Fibroblast of skin of back (primary cell): ENCODE measurements at places on chromosomes 13 and 19.

GRCh38 chr13:26186995-26187394 lies 35.1 kb downstream of the RNF6 start:
- no peak for DNase-seq

DNA sequence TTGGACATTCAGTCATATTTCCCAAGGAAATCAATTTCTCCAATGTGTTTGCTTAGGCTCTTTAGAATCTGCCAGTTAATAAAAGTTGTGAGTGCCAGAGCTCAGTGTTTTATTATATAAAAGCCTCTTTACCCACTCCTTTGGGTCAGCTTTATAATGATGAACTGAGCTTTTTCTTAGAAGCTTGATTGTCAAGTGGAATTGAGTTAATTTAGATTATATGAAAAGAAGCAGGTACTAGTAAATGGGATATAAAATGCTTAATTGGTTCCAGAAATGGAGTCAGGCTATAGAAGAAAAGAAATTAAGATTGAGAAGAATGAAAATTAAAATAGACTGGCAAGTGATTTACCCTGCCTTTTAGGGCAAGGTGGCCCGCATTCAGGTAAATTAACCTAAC lies 363.2 kb downstream of the SLITRK6 start:
- DNase-seq: no peak

- no peak for DNase-seq
These were observed 287.5 kb downstream of the ATP8A2 start for GRCh38 chr13:25659091-25659795.

DNA sequence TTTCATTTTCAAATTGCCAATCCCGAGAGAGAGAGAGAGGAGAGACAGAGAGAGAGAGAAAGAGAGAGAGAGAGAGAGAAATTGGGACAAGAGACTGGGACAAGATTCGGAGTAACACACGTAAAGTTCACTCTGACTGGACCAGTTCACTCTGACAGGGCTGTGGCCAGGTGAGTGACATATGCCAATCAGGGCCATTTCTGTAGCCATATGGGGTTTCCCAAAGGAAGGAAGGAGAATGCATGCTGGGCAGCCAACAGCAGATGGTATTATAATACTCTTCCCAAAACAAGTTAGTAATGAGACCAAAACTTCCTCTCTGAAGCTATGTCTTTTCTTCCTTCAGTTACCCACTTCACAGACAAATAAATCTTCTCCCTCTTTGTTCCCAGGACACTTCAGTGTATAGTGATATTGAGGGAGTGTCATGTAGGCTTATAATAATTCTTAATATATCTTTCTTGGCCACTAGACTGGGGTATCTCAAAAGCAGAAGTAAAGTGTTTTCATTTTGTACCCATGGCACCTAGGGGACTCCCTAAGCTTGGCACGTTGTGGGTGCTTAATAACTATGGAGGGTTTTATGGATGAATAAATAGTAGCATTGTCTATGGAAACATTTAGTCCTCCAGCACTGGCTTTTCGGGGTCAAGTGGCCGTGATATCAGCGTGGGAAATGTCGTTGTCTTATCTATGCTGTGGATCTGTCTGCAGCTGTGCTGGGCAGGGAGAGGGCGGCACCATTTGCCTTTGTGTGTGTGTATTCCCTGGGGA lies 51.6 kb downstream of the SERP2 start:
- DNase-seq: no peak

GRCh38 chr13:50866817-50867636 lies 23.5 kb upstream of the DLEU7 start:
- no peak for DNase-seq

DNA sequence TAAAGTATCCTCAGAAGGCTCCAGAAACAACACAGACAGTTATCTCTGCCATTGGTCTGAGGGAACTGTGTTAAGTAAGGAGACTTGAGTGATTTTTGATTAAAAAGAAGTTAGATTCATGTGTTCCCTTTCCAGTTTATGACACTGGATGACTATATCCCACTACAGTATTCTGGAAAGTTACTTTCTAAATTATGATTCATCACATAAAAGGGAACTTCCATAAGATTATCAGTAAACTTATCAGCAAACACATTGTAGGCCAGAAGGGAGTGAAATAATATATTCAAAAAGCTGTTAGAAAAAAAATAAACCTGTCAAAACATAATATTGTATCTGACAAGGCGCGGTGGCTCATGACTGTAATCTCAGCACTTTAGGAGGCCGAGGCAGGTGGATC lies 700.0 kb downstream of the SLITRK6 start:
- DNase-seq: no peak

DNA sequence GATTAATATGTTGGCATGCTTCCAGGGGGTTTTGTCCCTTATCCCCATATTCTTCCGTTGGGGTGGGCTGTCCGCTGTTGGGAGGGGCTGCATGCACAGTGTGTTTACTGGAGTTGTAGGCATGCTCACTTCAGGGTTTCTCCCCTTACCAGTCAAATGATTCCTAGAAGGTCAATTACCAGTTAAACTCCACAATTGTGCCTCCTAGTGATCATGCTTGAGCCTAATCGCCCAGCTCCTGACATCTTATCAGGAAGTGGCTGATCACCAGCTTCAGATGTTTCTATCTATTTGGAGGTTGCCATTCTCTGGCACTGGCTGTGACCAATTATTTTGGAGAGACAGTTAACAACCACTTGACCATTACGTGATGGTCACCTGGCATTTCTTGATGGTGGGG lies 1090.0 kb downstream of the SLITRK5 start:
- DNase-seq: no peak

- DNase-seq: no peak
These were observed 93.1 kb downstream of the PCDH17 start for GRCh38 chr13:57724486-57725272.

DNA sequence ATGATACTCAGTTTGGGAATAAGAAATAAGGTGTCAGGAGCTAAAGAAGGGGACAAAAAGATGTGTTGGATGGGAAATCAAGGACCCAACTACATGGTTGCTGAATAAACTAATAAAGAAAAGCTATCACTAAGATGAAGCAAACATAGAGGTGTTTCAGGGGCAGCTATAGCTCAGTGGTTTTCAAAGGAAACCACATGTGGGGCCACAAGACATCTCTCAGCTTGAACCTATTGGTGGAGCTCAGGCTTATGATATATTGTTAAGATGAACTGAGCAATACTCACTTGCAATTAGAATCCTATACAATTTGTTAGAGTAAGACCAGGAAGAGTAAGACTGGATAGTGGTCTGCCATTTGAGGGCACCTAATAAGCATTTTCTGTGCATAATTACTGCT lies 45.1 kb upstream of the SPRY2 start:
- no peak for DNase-seq

DNA sequence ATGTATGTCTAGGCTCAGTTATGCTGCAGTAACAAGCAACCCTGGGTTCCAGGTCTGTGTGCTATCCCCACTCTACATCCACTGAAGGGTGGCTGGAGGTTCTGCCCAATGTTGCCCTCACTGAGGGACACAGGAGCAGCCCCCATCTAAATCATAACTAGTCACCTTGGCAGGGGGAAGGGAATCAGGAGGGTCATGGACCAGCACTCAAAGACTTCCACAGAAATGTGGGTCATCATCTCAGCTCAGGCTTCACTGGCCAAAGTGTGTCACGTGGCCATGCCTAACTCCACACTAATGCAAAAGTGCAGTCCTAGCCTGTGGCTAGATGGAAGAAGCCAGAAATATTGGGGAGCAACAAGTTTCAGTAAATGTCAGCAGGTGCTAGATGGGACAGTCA lies 137.3 kb upstream of the ZNF507 start:
- no peak for DNase-seq

- DNase-seq: no peak
These were observed 7.3 kb downstream of the POLR2E start for GRCh38 chr19:1087813-1088415.

DNA sequence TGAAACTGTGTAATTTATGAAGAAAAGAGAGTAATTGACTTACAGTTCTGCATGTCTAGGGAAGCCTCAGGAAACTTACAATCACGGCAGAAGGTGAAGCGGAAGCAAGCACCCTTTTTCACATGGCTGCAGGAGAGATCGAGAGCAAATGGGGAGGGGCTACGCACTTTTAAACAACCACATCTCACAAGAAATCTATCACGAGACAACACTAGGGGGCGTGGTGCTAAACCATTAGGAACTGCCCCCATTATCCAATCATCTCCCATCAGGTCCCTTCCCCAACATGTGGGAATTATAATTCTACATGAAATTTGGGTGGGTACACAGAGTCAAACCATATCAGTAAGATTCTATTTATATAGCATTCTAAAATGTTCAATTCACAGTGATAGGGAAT lies 114.8 kb upstream of the TRPC4 start:
- no peak for DNase-seq

GRCh38 chr13:80655778-80656511 lies 315.0 kb upstream of the SPRY2 start:
- DNase-seq: no peak

DNA sequence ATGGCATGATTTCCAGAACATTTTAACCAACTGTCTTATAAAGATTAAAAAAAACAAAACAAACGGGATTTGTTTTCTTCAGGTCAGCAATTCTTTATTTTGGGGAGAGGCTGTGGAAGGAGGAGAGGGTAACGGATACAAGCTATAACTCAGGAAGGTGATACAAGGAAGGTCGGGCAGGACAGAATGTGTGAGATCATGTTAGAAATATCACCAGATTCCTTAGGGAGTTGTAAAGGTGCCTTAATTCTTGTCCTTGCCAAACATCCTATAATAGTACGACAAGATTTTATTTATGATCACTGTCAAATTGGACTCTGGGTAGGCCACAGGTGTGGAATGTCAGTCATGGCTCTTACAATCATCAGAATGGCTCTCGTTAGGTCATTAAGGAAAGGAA lies 503.1 kb downstream of the DIAPH3 start:
- DNase-seq: no peak

GRCh38 chr13:75760131-75761021 lies 124.2 kb downstream of the LMO7 start:
- no peak for DNase-seq

GRCh38 chr13:87005511-87005910 lies 665.7 kb upstream of the SLITRK5 start:
- DNase-seq: no peak

GRCh38 chr13:91001371-91001770 lies 346.1 kb upstream of the MIR17HG start:
- DNase-seq: no peak

GRCh38 chr13:31431722-31432137 lies 232.0 kb downstream of the B3GLCT start:
- peak; percentile 53 for DNase-seq
